SK-MEL-5 (cell line): ENCODE measurements at places on chromosomes 11 and 22.

DNA sequence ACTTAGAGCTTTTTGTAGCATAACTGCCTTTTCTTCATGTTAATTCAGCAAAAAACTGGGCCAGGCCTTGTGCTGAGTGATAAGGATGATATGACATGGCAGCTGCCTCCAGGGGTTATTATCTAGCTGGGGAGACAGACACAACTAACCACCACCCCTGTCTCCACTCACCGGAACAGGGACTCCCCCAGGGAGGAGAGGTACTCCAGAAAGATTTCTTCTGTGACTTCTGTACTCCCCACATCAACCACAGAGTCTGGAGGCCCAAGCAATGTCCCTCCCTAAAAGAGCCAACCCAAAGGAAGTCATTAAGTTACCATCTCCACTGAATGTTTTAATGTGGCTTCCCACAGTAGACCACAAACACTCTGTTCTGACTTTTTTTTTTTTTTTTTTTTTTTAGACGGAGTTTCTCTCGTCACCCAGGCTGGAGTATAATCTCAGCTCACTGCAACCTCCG, 14.3 kb upstream of the PMM1 start:
- no peak for DNase-seq

DNA sequence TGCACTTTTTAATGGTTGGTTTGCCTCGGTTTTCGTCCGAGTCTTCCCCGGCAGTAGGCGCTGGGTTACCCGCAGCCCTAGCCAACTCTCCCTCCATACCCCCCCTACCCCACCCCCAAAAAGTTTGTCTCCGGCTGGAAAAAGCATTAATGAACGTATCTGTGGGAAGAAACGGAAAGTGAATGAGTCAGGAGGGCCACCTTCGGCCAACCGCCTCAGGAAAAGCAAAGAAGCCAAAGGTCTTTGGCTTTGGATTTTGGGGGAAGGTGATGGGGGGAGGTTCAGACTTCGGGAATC, 508 bp upstream of the FLI1 start:
- no peak for DNase-seq

DNA sequence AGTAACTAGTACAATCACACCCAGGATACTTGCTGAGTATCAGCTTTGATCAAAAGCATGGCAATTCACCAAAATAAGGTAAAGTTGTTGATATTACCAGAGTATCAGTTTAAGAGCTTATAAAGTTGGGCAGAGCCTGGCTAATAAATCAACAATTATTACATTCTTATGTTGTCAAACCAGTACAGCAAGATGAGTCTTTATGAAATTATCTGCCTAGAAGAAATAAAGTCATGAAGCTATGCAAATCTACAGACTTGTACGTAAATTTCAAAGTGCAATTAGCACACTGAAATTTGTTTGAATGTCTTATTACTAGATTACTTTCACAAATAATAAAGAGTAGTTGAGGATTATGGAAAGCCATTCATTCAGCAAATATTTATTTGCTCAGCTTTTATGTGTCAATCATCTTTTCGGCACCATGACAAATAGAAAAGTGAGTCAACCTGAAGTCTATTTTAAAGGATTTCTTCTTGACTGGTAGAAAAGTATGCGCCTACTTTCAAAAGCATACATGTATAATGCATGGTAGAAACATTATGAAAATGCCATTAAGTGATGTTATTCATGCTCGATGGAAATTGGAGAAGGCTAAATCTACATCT, 5.0 kb upstream of the ANO3 start:
- DNase-seq: no peak

GRCh38 chr11:122181893-122182292, 65.9 kb upstream of the BLID start:
- DNase-seq: no peak

DNA sequence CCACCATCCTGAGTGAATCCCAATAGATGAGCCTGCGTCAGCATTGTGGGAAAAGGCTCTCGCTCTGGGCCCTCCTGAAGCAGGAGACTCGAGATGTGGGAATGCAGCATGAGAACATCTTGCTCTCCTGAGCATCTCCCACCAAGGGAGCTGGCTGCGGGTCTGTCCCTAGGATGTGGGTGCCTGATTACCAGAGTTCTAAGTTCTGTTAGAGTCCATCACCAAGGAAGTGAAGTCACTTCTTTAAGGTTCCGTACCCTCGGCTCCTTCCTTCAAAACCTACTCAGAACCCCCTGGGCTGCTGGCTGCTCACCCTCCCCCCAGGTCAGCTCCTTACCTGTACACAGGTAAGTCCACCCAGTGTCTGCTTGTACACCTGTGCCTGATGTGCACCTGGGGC, 100.5 kb upstream of the IGLL5 start:
- DNase-seq: no peak

GRCh38 chr22:43571181-43571580, 159.4 kb downstream of the MPPED1 start:
- no peak for DNase-seq

DNA sequence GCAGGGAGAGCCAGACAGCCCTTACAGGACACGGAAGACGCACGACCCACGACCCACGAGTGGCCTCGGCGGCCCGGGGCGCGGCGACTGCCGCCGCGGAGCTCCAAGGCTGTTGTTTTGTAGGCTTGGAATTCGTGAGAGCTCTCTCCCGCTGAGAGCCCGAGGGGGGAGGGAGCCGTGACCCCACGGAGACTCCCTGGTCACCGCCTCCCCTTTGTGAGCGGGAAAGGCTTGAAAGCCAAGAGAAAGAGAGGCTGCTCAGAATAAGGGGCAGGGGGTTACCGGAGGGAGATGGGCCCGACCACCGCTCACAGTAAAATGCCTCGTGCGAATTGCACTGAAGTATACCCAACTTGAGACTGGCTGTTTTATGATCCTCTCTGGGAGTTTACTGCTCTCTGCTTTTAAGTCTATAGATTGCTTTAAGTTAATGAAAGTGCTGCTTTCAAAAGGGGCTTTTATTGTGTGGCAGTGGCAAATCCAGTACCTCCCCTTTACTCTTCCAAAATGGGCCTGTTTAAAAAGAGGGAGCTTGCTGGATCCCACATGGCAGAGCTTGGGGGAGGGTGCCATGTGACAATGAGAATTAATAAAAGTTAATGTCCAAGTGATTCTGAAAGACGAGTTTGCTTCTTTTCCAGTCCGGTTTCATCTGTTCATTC, 2.9 kb downstream of the PKNOX2 start:
- no peak for DNase-seq

- DNase-seq: peak; percentile 54
Observed at GRCh38 chr11:78341841-78342240, 75.8 kb downstream of the GAB2 start.

- DNase-seq: no peak
Observed at GRCh38 chr22:21710156-21710555, 25.4 kb downstream of the YPEL1 start.

DNA sequence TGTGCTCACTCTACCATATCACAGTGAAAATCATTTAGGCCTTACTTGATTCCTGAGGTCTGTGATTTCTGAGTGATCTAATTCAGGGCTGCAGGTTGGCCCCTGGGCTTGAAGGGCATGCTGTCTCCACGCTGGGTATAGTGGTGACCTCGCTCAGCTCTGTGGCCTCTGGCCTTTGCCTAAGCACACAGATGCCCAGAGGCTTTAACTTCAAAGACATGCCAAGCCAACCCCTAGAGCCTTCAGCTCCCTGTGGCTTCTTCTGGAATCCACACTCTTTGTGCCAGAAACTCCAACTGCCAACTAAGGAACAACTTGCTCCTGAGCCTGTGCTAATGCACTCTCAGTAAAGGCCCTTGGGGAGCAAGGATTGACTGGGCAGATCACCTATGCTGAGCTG, 232.6 kb upstream of the MPPED2 start:
- no peak for DNase-seq

DNA sequence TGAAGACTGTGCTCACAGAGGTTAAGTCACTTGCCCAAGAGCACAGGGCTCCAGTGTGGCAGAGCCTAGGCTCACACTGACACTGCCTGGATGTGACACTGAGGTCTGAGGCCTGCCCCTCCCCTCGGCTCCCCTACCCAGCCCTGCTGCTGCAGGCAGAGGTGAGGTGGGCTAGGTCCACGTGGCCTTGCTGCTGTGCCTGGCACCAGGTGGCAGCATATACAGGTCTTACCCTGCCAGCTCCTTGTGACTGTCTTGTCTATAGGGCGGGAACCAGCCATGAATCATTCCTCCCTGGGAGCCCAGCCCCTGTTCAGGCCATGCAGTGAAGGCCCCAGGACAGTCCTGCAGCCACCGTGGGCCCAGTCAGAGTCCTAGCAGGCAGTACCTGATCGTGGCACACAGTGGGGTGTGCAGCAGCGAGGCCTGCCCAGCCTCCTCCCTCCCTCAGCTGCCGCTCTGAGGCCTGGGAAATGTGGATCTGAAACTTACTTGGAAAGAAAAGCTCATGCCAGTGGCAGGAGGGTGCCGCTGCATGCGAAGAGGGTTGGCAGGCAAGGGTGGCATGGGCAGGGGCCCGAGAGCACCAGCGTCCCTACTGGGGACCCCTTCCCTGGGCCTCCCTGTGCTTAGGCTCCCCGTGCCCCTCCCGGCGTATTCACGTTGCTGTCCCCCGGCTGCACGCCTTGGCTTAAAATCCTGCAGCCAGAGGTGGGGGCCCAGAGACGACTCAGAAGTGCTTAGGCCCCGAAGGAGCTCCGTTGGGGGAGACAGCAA, 1.2 kb upstream of the CERK start:
- DNase-seq: peak; percentile 59

- DNase-seq: no peak
Observed at GRCh38 chr11:60937144-60937527, 12.9 kb downstream of the TMEM132A start.

- no peak for DNase-seq
Observed at GRCh38 chr22:29255064-29255621, 12.6 kb downstream of the RHBDD3 start.

DNA sequence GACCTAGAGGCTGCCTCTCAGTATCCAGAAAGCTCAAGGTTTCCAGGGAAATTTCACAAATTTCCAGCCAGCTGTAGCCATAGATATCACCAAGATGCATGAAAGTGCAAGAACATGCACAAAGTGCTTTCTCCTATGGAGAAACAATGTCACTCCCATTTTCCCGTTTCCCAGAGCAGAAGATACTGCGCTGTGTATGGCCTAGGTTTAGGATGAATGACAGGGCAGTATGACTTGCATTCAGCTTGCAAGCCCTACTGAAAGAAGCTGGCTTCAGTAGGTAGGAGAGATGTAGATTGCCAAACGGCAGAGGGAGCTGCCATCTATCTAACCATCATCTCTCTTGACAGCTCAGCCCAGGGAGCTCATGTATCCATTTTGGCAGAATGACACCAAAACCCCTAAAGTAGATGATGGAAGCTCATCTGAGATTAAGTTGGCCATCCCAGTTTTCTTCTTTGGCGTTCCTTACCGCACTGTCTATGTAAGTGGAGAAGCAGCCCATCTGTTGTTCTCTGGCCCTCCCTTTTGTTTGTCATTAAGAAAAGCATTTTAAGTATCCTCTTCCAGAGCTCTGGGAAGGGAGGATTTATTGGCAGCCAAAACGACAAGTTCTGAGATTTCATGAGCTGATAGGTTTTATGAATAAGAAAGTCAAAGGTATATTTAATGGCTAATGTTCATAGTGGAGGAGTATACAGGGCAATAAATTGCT, 4.6 kb downstream of the TECTA start:
- peak; percentile 19 for DNase-seq

GRCh38 chr11:9669954-9670353, 6.1 kb downstream of the SWAP70 start:
- no peak for DNase-seq

- no peak for DNase-seq
Observed at GRCh38 chr11:94785509-94785908, 17.4 kb downstream of the AMOTL1 start.

DNA sequence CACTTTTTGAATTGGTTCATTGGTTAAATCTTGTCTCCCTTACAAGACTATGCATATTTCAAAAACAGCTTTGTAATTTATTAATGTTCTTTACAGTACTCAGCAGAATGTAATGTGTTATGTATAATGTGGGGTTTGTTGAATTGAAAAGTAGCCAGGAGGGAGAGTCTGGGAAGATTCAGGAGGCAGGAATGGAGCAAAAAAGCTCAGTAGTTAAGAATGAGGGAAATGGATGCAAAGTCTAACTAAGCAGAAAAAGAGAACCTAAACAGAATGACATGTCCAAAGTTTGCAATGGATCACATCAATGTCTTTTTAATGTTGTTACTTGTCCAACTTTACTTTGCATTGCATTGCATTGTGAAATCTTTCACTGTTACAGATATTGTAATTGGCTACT, 86.5 kb upstream of the CARD18 start:
- DNase-seq: no peak

GRCh38 chr22:43658823-43659222, 153.3 kb downstream of the EFCAB6 start:
- no peak for DNase-seq

- DNase-seq: peak; percentile 87
Observed at GRCh38 chr11:118194835-118195627, 18.6 kb upstream of the SCN2B start.

DNA sequence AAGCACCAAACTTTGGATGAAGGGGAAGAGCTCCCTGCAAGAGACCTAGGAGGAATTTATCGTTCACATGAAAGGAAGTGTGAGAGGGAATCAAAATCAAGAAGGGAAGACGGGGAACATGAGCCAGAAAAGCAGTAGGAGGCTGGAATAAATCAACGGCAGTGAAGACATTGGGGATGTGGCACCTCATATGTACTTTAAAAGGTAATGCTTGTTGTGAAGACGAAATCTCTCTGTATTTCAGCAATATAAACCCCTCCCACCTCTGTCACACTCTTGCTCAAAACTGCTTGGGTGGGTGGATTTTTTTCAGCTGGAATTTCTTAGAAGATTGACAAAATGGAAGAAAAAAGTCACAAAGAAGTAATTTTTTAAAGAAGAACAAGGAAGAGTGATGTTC, 243.5 kb downstream of the BUD13 start:
- DNase-seq: no peak

- no peak for DNase-seq
Observed at GRCh38 chr11:72781313-72782080, 12.3 kb downstream of the STARD10 start.

GRCh38 chr11:31369348-31370329, at the start of the genes DCDC1 and DNAJC24:
TSS of gene DCDC1 (minus strand) at chr11:31369739. CDS start at chr11:31328280, 41,459 bp downstream.
TSS of gene DNAJC24 (plus strand) at chr11:31369860. CDS start at chr11:31370749, 889 bp downstream.
- peak; percentile 93 for DNase-seq

DNA sequence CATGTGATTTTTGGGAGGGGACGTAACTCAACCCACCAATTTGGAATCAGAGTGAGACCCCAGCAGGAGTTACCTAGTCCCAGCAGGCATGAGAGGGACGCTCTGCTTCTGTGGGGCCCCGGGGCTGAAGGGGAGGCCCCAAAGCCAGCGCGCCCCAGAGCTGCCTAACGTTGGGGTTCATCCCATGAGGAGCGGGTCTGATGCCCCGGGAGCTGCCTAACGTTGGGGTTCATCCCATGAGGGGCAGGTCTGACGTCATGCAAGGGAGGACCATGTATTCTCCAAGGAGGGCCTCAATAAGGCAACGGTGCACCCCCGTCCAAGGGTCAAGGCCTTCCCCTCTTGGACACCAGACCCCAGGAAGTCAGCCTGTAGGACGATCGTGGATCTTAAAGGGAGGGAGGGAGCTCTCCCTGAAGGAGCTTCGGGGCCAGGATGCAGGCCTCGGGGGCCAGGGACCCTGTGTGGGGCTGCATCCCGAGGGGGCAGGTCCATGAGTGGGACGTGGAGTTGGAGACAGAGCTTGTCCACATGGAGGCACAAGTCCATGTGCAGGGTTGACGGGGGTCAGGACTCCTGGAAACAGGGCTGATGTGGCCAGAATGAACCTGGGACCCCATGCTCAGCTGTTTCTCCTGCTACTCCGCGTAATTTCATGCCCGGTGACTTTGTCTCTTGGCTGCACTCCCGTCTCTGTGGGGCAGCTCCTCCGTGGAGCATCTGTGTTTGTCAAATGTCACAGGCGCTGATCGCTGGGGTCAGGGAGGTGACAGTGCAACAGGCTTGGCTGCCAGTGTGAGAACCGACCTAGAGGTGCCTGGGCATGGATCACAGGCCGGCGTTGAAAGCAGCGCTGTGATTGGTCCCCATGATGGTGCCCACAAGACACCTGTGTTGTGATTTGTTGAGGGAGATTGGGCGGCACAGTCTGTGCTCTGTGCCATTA, 1029.1 kb downstream of the BRD1 start:
- no peak for DNase-seq
